ENCODE measurements at places on chromosomes 5 and 9.
A peak's percentile ranks its signal among the peaks of the same experiment; 100 is the strongest.

GRCh38 chr5:7755958-7756357 is 95.0 kb downstream of the CFAP90 start:
- no peak for DNase-seq

DNA sequence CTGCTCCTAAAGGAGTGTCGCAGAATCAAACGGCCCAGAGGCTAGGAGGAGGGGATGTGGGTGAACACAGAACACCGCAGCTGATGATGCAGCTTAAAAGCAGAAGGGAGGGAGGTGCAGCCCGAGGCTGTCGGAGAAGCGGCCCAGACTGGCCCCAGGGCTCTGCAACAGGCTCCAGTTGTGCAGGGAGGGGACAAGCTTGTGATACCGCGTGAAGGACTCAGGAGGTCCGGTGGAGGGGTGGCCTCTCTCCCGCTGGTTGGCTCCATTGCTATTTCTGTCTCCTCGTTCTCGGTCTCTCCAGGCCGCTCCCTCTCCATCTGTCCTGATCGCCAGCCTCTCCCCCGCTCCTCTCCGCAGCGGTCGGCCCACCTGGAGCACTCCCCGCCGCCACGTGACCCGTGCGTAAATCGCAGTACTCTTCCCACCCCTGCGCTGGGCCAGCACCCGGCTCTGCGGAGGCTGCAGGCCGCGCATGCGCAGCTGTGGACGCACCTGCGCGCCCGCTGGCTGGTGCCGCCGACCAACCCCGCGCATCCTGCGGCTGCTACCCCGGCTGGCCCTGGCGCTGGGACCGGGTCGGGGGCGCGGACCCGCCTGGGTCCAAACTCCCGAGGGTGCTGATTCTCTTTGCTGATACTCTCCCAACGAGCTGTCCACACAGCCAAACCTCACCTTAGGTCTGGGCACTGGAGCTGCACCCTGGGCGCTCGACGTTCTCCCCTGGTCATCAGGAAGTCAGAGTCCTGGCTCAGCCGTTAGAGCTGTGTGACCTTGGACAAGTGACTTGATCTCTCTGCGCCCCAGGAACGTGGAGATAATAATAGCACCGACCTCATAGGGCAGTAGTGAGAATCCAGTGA is 3.7 kb upstream of the STXBP1 start:
- peak; percentile 62 for DNase-seq

GRCh38 chr5:120609570-120609969 is 145.5 kb downstream of the PRR16 start:
- DNase-seq: no peak

GRCh38 chr5:10126900-10127299 is 122.8 kb downstream of the ATPSCKMT start:
- no peak for DNase-seq

DNA sequence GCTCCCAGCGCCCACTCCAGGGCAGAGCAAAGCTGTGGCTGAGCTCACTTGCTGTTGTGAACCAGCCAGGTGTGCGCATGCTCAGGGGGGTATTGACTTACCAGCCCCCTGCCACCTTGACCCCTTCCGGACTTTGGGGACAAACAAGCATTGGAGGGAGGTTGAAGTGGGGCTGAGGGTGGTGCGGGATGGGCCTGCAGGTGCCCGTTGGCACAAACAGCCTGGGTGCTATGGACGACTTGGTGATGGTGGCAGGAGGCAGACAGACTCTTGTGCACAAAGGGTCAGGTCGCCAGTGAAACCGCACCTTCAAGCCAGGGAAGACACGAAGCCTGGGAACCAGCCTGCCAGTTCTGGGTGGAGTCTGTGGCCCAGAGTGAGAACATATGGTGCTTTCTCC is 858.5 kb upstream of the PTPRD start:
- DNase-seq: no peak

DNA sequence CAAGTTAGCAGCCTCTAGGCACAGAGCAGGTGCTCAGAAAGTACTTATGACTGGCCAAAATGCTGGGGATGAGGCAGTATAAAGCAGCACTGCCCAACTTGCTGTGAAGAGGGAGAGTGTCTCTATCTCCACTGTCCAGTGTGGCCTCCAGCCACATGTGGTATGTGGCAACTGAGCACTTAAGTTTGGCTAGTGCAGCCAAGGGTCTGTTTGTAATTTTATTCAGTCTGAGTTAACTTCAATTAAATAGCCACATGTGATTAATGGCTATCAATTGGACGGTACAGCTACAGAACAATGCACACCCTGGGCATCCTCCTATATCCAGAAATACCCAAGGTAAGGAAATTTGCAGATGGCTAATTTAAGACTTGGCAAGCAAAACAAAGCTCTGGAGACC is 26.9 kb downstream of the ROR2 start:
- DNase-seq: no peak

GRCh38 chr9:33131790-33132772 is 35.1 kb downstream of the B4GALT1 start:
- DNase-seq: no peak

DNA sequence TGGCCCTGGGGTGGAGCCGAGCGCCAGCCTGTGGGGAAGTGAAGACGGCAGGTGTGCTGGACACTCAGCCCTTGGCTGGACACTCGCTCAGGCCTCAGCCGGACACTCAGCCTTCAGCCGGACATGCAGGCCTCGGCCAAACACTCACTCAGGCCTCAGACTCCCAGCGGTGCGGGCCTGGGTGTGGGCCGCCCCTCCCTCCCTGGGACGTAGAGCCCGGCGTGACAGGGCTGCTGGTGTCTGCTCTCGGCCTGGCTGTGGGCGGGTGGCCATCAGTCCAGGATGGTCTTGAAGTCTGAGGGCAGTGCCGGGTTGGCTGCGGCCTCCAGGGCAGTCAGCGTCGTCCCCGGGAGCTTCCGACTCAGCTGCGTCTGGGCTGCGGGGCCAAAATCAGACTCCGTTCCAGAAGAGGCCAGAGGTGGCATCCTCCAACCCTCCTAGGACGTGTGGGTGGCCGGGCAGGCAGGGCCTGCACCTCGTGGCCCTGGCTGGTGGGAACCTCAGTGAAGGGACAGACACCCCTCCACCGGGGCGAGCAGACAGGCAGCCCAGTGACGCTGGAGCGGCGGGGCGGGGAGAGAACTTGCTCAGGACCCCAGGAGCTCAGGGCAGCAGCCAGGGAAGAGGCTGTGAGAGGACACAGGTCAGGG is 28.4 kb downstream of the SLC6A18 start:
- no peak for DNase-seq

GRCh38 chr5:124410539-124411488 is 335.6 kb downstream of the ZNF608 start:
- DNase-seq: no peak

- DNase-seq: no peak
Measured at GRCh38 chr5:100760688-100761087, 142.4 kb downstream of the ST8SIA4 start.

GRCh38 chr5:140358738-140359310 is 1.2 kb upstream of the SLC4A9 start:
- no peak for DNase-seq

DNA sequence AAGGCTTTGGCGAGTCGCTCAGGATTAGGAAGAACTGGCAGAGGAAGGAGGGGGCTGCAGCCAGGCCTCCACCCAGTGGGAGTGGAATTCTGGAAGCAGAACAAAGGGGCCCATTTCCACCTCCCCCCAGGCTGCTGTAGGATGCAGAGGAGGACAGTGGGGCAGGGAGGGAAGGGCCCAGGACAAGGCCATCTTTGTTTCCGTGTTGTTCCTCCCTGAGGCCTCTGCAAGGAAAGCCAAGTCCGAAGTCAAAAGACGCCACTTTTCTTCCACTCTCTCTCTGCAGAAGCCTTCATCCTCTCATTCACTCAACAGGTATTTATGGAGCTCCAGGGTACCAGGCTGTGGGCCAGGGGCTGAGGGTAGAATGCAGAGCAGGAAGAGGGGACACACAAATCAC is 70.7 kb downstream of the ENTREP1 start:
- DNase-seq: no peak

- DNase-seq: no peak
Measured at GRCh38 chr5:180396926-180397325, 43.8 kb upstream of the GFPT2 start.
